NCI-H2227 treated with DMSO at 0.1 percent for 48 hours (cell line): ENCODE measurements at places on chromosomes 16 and 17.
A peak's percentile ranks its signal among the peaks of the same experiment; 100 is the strongest.

DNA sequence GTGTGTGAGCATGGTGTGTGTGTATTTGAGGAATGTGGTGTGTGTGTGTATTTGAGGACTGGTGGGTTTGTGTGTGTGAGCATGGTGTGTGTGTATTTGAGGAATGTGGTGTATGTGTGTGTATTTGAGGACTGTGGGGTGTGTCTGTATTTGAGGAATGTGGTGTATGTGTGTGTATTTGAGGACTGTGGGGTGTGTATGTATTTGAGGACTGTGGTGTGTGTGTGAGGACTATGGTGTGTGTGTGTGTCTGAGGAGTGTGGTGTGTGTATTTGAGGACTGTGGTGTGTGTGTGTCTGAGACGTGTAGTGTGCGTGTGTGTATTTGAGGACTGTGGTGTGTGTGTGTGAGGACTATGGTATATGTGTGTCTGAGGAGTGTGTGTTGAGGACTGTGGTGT is 18.0 kb upstream of the CACNG1 start:
- DNase-seq: no peak

GRCh38 chr17:67322042-67322787 is 44.2 kb downstream of the PSMD12 start:
- DNase-seq: peak; percentile 84

DNA sequence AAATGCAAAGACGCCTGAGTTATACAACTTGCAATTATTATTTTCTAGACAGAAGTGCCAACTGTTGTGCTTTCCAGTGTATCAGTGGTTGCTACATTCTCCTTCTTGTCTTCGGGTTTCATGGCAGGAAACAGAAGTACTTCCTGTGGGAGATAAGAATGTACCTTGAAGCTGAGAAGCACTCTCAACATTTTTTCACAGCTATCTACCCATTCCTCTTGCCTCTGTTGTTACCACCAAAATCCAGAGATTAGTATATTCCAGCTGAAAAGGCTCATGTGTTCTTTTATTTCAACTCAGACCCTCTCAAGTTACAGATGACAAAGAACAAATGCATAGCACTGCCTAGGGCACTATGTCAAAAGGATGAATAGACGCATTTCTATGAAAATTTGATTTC is 4.8 kb upstream of the ADAT1 start:
- no peak for DNase-seq

GRCh38 chr16:1509307-1510221 is 16.4 kb downstream of the TELO2 start:
- no peak for DNase-seq

GRCh38 chr16:24253192-24253591 is 2.9 kb upstream of the CACNG3 start:
- peak; percentile 50 for DNase-seq

- DNase-seq: no peak
Observed at GRCh38 chr16:2512735-2513404, 882 bp upstream of the ATP6V0C start.

- no peak for DNase-seq
Observed at GRCh38 chr17:73166731-73167581, 2.1 kb downstream of the SSTR2 start.

GRCh38 chr17:50918933-50919296 is 52.8 kb upstream of the TOB1 start:
- DNase-seq: no peak

- DNase-seq: no peak
Observed at GRCh38 chr17:74746376-74746775, 2.1 kb upstream of the NHERF1 start.

GRCh38 chr17:78933025-78933958 is 8.1 kb upstream of the TIMP2 start:
- no peak for DNase-seq

- no peak for DNase-seq
Observed at GRCh38 chr17:14672830-14673229, 371.9 kb downstream of the HS3ST3B1 start.

DNA sequence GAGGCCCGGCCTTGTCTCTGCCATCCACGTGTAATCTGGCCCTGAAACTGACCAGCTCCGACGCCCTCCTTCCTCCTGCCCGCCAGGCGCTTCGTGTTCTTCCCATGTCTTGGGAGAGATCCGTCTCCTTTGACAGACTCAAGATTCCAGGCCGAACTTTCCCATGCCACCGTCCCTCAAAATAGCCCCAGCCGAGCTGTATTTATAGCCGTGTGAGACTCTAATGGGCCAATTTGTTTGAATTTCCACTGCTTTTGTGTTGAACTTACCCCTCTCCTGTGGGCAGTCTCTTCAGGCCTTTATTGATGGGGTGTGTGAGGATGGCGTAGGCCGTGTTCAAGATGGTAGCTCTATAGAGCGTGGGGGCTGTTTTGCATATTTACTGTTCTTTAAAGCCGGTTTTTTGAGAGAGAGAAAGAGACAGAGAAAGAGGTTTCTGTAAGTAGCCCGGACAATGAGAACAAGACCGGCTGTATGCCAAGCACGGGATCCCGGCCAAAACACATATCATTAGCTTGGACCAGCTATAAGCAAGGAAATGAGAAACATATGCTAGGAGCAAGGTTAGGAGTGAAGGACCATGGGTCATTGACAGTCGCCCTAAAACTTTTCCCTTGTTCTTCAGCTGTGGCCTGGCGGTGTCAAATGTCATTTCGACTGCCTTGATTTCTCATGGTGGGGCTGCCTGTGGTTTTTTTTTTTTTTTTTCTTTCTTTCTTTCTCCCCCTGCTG is 124.5 kb upstream of the ZFHX3 start:
- DNase-seq: peak; percentile 8

DNA sequence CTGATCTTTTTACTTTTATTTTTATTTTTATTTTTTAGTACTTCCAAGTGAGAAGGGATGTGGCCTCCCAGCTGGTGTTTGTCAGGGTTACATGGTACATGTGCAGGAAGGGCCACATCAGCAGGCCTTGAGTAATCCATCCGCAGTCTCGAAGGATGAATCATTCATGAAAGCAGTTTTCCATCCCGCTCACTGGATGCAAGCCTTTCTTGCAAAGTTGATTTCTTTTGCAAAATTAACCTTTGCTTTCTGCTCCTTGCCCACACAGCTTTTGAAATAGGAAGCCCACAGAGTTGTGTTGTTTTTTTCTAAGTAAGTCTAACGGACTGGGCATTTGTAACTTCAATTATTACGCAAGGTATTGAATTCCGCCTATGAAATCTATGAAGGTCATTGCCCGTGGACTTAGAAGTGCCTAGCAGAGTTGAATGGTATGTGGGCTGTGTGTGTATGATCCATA is 157.4 kb downstream of the PRKCA start:
- DNase-seq: no peak

DNA sequence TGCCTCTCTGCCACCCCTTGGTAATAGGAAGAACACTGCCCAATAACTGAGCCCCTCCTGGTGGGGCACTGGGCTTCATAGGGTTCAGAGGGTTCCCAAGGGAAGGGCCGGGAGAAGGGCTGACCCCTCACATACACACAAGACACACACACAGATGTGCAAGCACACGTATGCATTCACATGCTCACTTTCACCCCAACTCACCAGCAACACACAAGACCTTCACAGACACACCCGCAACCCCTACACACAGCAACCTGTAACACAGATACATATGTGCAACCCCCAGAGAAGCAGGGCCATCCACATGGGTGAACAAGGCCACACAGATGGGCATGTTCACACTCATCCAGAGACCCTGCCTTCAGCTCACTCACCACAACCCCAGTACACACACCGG is 225.1 kb downstream of the ZNF423 start:
- DNase-seq: no peak

- DNase-seq: peak; percentile 26
Observed at GRCh38 chr16:11583889-11584565, 2.7 kb downstream of the LITAF start.

DNA sequence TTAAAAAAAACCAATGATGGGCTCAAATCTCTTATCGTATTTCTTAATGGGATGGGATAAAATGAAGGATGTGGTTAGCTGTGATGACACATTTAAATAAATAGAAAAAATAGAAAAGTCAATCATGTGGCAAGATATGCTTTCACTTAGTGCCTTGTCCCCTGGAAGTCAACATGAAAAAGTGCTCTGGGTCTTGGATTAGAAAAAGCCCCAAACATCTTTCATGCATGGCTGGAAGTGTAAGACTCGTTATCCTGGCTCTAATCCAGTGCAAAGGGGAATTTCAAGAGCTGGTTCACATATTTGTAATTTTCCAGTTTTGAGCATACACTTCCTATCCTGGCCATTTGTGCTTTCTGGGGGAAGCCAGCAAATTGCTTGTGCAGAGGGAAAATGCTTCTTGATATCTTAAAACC is 160.9 kb downstream of the MAP2K6 start:
- DNase-seq: no peak

- DNase-seq: no peak
Observed at GRCh38 chr17:8059131-8059530, 20.3 kb downstream of the ALOX15B start.

GRCh38 chr16:87924811-87925670 is 11.3 kb downstream of the CA5A start:
- no peak for DNase-seq

DNA sequence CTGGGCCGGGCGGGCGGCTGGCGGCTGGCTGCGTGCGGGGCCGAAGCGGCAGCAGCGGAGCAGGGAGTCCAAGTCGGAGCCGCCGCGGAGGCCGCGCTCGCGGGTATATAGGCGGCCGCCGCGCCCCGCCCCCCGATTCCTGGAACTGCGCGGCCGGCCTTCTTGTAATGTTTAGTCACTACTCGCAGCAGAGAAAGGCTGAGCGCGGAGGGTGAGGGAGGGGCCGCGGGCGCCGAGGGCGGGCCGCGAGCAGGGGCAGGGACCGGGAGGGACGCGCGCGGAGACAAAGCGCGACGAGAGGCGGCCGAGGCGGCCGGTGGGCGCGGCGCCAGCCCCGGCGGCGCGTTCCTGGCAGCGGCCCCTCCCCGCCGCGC is at the start of gene SOCS3:
TSS of gene SOCS3 (minus strand) at position 81 of the 374 bp plus-strand sequence. CDS start 982 bp downstream, outside the sequence.
- peak; percentile 95 for DNase-seq

- no peak for DNase-seq
Observed at GRCh38 chr16:75130150-75130771, 13.7 kb upstream of the LDHD start.

- DNase-seq: no peak
Observed at GRCh38 chr17:82458885-82459424, 414 bp downstream of the NARF start.

- no peak for DNase-seq
Observed at GRCh38 chr17:10059684-10060211, 138.7 kb downstream of the GAS7 start.

DNA sequence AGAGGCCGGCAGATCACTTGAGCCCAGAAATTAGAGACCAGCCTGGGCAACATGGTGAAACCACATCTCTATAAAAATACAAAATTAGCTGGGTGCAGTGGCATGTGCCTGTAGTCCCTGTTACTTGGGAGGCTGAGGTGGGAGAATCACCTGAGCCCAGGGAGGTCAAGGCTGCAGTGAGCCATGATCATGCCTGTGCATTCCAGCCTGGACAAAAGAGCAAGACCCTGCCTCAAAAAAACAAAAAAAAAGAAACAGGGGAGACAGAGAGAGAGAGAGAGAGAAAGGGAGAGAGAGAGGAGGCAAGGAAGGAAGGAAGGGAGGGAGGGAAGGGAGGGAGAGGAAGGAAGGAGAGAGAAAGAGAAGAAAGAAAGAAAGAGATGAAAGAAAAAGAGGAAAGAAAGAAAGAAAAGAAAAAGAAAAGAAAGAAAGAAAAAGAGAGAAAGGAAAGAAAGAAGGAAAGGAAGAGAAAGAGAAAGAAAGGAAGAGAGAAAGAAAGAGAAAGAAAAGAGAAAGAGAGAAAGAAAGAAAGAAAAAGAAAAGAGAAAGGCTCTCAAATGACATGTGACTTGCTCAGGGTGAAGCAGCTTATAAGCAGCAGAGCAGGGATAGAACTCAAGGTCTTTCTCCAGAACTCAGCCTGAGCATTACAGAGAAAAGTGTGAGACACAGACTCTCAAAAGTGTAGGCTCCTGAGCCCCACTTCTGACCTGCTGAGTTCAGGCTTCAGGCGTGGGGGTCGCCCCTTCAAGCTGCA is 15.5 kb downstream of the CX3CL1 start:
- no peak for DNase-seq

DNA sequence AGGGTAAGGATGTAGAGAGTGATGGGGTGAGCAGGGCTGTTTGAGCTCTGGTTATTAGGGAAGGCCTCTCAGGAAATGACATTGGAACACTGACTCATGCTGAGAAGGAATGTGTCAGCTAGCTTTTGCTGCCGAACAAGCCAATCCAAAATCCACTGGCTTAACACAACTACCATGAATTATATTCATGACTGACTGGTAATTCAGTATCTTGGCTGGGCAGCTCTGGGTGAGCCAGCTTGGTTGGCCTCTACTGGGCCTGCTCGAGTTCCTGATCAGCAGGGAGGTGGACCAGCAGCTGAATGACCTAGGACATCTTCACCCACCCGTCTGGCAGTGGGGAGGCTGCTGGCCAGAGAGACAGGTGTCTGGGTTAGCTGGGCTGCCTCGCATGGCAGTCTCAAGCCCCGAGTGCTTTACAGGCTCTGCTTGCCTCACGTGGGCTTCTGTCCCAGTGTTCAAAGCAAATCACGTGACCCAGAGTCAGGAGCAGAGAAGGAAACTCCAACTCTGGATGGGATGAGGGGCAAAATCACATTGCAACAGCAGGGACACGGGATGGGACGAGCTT is 209.4 kb downstream of the KATNIP start:
- no peak for DNase-seq

DNA sequence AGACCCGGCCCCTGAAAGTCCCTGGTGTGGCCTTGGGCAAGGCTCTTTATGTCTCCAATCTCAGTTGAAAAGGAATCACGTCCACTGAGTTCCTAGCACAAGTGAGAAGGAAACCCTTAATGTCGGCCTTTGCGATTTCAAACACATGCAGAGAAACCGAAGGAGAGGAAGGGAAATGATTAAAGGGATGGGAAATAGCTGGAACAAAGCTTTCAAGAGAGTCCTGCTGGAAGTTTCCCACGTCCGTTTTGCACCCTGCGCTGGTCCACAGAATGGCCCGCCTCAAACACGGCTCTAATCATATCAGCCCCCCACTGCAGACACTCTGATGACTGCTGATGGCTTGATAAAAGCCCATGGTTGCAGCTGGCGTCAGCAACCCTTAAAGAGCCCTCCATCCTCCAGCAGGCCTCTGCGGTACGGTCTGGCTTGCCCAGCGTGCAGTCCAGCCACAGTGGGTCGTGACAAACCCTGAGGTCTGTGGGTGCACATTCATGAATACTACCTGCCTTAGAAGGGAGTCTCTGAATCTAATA is 765.5 kb upstream of the EEF2KMT start:
- DNase-seq: no peak

- no peak for DNase-seq
Observed at GRCh38 chr16:1010251-1010650, 28.7 kb downstream of the SOX8 start.

GRCh38 chr16:85420501-85421337 is 192.4 kb upstream of the GSE1 start:
- DNase-seq: no peak

DNA sequence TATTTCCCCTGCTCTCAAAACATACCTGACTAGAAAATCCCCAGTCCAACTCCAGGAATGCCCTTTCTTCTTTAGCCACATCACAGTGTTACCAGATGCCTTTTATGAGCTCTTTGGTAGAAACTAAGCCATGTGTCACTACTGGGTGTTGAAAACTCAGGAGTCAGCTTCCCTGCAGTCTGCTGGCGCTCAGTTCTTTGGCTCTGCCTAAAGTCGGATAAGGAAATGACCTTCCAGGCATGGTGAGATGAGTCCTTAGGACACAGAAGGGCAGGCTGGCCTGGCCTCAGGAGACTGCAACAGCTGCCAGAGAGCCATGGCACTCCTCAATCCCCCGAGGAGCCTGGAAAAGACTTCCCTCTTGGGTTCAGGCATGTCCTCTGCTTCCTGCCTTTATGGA is 89.1 kb downstream of the CDH13 start:
- no peak for DNase-seq

- DNase-seq: no peak
Observed at GRCh38 chr17:6106212-6106611, 36.0 kb downstream of the WSCD1 start.
